Activated B cell treated with CpG ODN at 0.5 μM for 24 hours (primary cell): ENCODE measurements at places on chromosomes 6 and 20. TPM values are rescaled to one million over a fixed set of nuclear protein-coding genes. Genes with fewer than 3 reads are reported as not detected.

- DNase-seq: no peak
- peak overlapping the region; percentile 100 for H3K27ac ChIP-seq
- peaks cover 53% of the 10 kb centered on the region for H3K36me3 ChIP-seq
- H3K4me3 ChIP-seq: peak overlapping the region; percentile 95
These were observed 887 bp downstream of the TSPYL1 start for GRCh38 chr6:116278854-116279231.

DNA sequence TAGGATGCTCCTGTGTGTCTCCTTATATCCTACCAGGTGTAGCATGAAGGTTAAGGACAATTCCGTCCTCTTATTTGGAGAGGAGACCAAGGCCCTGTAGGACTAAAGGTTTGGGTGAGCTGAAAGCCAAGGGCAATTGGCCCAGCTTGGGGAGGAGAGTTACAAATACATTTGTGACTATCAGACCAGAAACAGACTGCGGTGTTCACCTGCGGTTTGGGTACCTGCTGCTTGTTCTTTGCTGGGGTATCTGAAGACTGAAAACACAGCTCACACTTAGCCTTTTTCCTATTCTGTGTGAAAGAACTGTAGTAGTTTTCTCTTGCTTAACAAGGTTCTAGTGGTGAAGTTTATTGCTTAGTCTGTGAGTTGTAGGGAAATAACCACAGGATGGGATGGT is 55.0 kb downstream of the ESR1 start:
- H3K27ac ChIP-seq: no peak overlapping the region
- no peaks in the 10 kb centered on the region for H3K27me3 ChIP-seq
- no peak for DNase-seq
- H3K4me1 ChIP-seq: peaks cover 6% of the 10 kb centered on the region
- no peak overlapping the region for H3K4me3 ChIP-seq

The MEI4 gene
- total RNA-seq: not detected in 2 replicates

GRCh38 chr6:3800850-3801591 is 48.2 kb upstream of the FAM50B start:
- no peaks in the 10 kb centered on the region for H3K27me3 ChIP-seq
- peaks cover 53% of the 10 kb centered on the region for H3K4me1 ChIP-seq

GRCh38 chr6:128882560-128882959 is 378 bp upstream of the LAMA2 start:
- DNase-seq: no peak
- H3K27me3 ChIP-seq: peaks cover 9% of the 10 kb centered on the region
- no peak overlapping the region for H3K27ac ChIP-seq
- H3K4me3 ChIP-seq: no peak overlapping the region

DNA sequence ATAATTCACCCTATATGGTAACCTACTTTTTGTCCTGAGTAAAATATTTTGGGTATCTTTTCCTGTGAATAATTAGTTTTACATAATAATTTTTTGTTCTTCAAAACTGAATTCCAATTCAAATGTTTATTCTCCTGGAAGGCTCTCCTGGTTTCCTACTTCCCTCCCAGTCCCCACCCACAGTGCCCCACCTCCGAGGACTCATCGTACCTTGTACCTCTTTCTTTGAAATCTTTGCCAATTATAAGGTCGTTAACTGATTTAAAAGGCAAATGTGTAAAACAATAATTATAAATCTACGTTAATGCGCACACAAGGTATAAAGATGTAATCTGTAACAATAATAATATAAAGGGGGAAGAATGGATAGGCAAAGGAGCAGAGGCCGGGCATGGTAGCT is 40.5 kb upstream of the VEGFA start:
- peaks cover 22% of the 10 kb centered on the region for H3K4me1 ChIP-seq
- DNase-seq: no peak
- H3K27me3 ChIP-seq: peaks cover 1% of the 10 kb centered on the region
- no peak overlapping the region for H3K4me3 ChIP-seq
- peaks cover 1% of the 10 kb centered on the region for H3K36me3 ChIP-seq
- H3K27ac ChIP-seq: no peak overlapping the region

DNA sequence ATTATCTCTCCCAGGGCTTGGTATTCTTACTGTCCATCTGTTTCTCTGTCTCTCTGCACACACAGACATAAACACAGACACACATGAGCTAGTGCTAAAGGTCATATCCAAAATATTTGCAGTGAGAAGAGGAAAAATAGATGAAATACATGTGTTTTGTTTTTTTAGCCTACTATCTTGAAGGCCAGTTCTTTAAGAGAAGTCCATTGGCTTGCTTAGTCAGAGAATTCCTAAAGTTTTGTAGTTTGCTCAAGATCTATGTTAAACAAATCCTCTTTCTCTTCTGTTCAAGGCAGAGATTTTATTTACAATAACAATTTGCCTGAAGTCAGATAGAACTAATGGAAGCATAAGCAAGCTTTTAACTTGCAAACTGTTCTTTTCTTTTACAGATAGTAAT is 120.0 kb upstream of the AKIRIN2 start:
- peaks cover 20% of the 10 kb centered on the region for H3K4me1 ChIP-seq
- DNase-seq: no peak
- H3K36me3 ChIP-seq: no peaks in the 10 kb centered on the region

DNA sequence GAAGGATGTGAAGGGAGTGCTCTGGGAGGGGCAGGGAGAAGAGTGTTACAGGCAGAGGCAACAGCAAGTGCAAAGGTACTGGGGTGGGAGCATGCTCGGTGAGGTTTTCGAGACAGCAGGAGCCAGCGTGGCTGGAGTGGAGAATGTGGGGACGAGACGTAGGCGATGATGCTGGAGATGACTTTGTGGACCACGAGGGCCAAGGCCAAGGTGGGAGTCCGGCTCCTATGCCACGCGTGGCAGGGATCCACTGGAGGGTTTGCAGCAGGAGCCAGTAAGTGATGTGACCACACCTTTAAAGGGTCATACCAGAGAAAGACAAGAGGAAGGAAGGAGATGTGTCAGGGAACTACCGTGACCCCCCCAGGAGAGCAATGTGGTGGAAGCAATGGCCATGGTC is 7.3 kb downstream of the PTGIS start:
- DNase-seq: no peak
- H3K4me3 ChIP-seq: no peak overlapping the region
- H3K4me1 ChIP-seq: no peaks in the 10 kb centered on the region
- H3K27me3 ChIP-seq: peaks cover 39% of the 10 kb centered on the region
- H3K27ac ChIP-seq: no peak overlapping the region

The ZSWIM1 gene
- 13.9 and 15.1 TPM in 2 replicates for total RNA-seq

The CGA gene
- not detected in 2 replicates for total RNA-seq

GRCh38 chr6:106626485-106626884 is 2.8 kb downstream of the RTN4IP1 start:
- H3K27me3 ChIP-seq: no peaks in the 10 kb centered on the region
- H3K4me3 ChIP-seq: no peak overlapping the region

DNA sequence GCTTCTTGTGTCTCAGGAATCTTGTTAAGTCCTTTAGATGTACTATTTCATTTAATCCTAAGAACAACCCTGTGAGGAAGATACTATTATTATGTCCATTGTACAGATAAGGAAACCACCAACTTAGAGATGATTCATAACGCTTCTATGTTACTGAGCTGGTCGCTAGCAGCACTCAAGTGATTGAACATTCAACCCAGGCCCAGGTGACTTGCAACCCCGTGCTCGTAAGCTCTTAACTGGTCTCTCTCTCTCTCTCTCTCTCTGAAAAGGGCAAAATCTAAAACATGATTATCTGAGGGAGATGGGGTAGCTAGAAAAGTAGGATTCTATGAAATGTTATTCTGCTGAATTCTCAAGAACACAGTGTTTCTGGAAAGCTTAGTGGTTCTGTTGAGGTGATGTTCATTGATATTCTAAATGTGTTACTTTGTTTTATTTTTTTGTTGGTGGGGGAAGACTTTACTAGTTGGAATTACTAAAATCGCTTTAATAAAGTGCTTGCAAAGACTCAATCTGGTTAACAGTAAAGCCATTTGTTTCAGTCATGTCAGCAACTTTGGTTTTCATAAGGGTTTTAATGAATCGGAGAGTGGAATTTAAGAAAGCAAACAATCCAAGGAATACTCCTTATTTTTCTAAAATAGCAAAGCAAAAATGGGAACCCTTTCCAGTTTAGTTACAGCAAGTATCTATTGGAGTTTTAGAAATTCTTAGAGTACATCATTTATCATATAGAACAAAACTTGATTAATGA is 265.0 kb upstream of the TAB2 start:
- peaks cover 53% of the 10 kb centered on the region for H3K4me1 ChIP-seq
- H3K27me3 ChIP-seq: no peaks in the 10 kb centered on the region
- peaks cover 9% of the 10 kb centered on the region for H3K36me3 ChIP-seq
- DNase-seq: no peak
- no peak overlapping the region for H3K27ac ChIP-seq

GRCh38 chr6:32890831-32891230 is 36.8 kb downstream of the PSMB9 start:
- peaks cover 56% of the 10 kb centered on the region for H3K4me1 ChIP-seq
- no peak overlapping the region for H3K4me3 ChIP-seq
- H3K27me3 ChIP-seq: no peaks in the 10 kb centered on the region
- no peak for DNase-seq
- peak overlapping the region; percentile 31 for H3K27ac ChIP-seq

DNA sequence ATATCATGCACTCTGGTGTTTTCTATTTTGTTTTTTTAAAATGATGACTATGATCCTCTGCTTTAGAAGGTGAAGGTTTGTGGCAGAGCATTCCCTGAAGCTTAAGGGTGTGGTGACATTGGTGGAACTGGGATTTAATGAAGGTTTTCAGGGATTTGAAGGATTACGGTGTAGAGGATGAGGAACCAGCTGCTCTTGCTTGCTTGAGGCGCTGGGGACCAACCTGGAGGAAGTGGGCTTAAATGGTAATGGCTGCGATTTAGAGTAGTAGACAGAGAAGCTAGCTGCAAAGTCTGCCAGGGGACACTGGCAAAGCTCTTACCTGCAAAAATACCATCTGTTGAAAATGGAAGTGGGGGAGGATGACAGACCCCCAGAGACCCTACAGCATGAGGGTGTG is 241.8 kb downstream of the CLIC5 start:
- no peaks in the 10 kb centered on the region for H3K36me3 ChIP-seq
- H3K4me3 ChIP-seq: no peak overlapping the region
- H3K27ac ChIP-seq: no peak overlapping the region
- peaks cover 4% of the 10 kb centered on the region for H3K27me3 ChIP-seq
- no peaks in the 10 kb centered on the region for H3K4me1 ChIP-seq
